ENCODE measurements at places on chromosomes 11 and 22.

GRCh38 chr11:75697906-75698581 lies 19.6 kb upstream of the MOGAT2 start:
- DNase-seq: no peak

DNA sequence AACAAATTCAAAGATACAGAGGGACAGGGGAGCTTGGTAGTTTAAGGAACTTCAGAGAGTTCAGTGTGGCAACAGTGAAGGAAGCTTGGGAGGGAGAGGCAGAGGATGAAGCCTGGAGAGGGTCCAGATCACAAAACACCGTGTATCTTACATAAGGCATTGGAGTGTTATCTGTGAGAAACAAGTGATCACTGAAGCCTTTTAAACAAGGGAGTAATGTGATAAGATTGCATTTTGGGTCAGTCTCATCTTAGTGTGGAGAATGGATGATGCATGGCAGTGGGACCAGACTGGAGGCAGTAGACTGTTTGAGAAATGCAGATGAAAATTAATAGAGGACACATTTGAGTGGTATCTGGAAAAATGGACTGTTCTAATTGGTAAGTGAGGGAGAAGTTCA lies 79.4 kb downstream of the EXT2 start:
- no peak for DNase-seq

DNA sequence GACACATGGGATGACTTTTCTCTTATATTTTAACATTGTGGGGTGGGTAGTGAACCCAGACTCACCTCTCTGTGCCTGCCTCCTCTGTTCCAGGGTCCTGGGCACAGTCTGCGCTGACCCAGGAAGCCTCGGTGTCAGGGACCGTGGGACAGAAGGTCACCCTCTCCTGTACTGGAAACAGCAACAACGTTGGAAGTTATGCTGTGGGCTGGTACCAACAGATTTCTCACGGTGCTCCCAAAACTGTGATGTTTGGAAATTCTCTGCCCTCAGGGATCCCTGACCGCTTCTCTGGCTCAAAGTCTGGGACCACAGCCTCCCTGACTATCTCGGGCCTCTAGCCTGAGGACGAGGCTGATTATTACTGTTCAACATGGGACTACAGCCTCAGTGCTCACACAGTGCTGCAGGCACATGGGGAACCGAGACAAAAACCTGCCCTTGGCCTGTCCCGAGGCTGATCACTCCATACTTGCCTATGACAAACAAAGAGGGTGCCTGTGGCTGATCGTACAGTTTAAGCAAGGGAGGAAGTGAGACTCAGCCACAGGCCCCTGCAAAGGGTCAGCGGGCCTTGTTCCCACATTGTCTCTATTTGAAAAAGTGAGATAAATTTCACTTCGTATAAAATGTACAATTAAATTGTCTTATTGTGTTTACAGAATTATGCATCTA lies 43.7 kb upstream of the TOP3B start:
- no peak for DNase-seq

GRCh38 chr11:46391186-46391577 lies 394 bp downstream of the CHRM4 start:
- no peak for DNase-seq

DNA sequence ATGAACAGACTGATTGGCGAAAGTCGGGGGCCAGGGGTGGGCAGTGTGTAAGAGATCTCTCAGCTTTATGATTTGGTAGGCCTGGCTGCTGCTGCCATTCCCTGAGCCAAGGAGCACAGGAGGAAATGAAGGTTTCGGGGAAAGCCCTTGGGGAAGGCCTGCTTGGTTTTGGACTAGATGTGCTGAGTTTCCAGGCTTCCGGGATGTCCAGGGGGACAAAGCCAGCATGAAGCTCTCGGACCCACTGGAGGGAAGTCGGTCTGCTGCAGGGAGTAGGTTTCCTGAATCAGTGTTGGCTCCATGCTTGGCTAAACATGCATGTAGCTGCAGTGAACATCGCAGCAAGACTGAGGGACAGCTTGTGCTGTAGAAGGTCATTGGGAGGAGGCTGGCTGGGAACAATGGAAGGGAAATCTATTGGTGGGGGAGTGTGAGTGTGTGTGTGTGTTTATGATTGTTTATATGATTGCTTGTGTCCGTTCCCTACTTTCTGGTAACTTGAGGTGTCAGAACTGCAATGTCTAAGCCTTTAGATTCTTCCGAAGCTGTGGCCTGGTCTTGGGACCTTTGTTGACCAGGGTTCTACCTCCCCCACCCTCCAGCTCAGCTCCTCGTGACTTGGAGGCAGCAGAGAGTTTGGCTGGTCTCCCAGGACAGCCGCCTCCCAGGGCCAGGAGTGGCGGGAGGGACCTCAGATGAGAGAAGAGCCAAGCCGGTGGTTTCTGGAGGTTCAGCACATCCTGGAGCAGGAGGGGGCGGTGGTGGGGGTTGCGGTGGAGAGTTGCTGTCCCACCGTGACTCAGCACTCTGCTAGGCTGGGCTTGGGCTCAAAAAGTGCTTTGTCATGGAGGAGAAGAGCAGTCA lies 4.0 kb upstream of the FTH1 start:
- DNase-seq: no peak

DNA sequence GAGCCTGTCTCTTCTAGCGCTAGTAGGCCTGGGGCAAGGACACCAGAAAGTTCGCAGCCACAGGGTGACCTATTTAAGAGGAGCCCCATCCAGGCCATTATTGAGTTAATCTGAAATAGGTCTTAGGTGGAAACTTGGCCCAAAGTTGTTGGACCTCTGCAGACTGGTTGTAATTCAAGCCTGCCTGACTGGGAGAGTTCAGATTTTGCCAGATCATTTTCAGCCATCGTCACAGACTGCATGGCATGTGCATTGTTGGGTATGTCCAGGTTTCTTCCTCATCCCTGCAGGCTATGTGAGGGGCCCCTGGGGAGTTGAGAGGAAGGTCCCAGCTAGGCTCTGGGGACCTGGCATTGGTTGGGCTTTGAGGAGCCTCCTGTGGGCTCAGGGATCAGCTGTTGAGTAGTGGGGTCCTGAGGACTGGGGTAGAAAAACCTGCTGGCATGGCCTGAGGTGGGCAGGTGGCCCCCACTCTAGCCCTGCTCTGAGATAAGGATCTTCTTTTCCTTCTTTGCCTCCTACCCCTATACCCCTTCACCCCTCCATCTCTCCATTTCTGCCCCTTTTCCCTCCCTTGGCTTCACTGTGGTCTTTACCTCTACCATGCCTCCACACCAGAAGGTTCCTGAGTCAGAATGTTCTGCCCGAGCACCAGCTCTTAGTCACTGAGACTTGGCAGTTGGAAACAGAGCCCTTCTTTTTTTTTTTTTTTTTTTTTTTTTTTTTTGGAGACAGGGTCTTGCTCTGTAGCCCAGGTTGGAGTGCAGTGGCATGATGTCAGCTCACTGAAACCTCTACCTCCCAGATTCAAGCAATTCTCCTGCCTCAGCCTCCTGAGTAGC lies 112.7 kb downstream of the MORC2 start:
- no peak for DNase-seq

- no peak for DNase-seq
Observed at GRCh38 chr22:27724709-27725108, 76.8 kb downstream of the MN1 start.

DNA sequence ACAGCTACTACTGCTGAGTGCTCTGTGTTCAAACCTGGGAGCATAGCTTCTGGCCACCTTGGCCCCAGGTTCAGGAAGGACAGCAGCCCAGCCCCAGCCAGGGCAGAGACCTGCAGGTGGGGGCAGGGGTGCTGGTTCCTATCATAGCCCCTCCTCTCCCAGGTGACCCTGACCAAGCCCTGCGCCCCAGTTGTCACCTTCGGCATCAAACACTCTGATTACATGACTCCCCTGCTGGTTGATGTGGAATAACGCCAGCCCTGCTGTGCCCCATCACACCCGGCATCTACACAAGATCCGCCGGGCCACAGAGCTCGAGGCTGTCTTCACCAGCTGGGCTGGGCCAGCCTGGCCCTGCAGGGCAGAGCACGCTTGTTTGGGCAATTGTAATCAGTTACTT lies 6.9 kb downstream of the SCGB1C1 start:
- DNase-seq: no peak

DNA sequence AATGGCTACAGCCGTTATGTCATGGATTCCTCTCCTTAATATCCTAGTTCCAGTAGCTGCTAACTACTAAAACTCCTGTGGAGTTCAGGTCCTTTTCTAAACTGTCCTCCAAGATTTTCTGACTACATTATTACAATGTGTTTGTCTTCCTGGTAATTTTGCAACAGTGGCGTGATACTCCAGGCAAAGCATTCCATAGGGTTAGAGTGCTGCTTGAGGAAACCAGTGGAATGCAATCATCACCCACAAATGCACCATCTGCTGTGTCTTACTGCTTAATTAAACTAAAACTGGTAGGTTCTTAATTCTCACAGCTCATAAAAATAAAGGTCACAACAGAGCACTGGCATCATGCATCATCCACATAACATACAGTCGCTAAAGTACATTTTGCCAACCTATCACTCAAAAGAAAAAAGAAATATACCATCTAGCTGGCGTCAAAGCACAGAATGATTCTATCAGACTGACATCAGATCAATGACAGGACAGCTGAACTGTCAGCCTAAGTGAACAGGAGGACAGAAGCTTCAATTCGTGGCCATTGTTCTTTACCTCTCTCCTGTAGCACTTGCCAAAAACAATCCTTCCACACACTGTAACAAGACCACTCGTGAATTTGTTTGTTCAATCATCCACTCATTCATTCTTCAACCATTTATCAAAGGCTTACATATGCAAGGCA lies 182.5 kb downstream of the CADM1 start:
- DNase-seq: no peak
